ENCODE measurements at places on chromosomes 2 and 18.

DNA sequence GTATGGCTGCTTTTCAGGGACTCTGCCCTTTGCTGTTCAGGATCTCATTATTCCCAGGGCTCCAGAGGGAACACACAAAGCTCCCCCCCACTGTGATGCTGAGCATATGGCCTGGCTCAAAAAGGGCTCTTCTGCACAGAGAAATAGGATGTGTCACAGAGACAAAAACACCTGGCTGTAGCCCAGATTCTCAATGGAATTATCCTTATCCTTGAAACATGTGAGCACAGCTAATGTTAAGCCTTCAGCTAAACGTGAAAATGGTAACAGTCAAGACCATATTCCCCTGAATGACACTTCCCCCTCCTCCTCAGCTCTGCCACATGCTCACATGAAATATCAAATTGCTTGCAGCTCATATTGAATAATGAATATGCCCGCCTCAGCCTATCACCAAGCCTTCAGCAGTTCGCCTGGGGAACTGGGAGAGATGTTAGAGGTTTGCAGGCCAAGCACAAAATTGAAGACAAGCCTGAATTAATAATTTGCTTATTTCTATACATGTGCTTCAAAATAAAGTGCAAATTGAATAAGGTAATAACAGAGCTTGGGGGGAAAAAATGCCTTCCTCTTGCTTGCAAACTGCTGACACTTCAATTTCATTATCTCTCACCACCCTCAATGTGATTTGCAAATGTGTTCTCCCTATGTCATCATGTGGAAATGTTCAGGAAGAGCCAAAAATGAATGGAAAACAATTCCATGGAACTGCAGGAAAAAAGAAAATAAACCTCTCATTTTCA is 181.0 kb upstream of the HNRNPA3 start:
- peak; percentile 32 for DNase-seq

DNA sequence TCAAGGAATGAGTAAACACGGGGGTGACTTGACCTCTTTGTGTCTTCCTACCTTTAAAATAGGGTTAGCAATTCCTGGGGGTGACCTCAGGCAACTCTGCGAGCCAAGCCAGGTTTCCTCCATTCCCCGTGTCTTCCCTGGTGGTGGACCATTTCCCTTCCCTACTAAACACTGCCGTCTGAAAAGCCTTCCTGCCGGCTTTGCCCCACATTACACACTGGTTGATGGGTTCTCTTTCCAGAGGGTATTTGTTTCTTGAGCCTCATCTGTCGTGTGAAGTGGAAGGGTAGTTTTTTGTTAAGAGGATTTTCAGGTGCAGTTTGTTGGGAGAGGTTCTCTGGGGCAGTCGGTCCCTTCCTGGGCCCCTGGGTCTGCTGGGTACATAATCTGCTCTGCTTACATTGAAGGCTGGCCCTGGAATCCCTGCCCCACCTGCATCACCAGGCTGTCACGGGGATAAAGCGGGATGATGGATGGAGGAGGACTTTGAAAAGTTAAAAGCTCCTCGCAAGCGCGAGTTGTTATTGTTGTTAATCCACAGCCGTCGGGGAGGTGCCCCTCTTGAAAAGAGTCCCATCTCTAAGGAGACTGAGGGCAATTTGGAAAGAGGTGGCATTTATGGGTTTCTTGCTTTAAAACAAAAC is 175.4 kb upstream of the SPRED2 start:
- no peak for DNase-seq

GRCh38 chr2:62578803-62579640 is 73.0 kb upstream of the TMEM17 start:
- DNase-seq, result no peak

- DNase-seq, result no peak
Observed at GRCh38 chr18:9720327-9720726, 12.2 kb downstream of the RAB31 start.

GRCh38 chr2:201618744-201619662 is 24.3 kb downstream of the TMEM237 start:
- DNase-seq, result peak; percentile 56

DNA sequence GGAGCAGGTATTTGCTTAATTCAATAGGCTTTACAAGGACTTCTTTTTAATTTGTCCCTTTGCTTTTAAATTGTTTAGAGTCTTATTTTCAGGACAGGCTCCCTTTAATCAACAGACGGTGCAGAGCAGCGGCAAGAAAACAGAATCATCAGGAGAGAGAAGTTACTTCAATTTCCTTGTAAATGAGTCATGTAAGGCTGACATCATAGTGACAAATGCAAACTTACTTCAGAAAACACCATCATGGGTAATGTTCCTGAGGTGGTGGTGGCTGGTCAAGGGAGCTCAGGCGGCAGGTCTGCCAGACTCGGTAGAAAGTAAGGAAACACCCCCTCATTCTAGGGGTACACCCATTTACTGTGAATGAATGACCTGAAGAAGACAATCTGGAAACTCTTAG is 395.1 kb downstream of the FBXO15 start:
- no peak for DNase-seq

- no peak for DNase-seq
Observed at GRCh38 chr2:187527262-187527661, 27.0 kb downstream of the TFPI start.

GRCh38 chr2:132740081-132740720 is 70.2 kb upstream of the LYPD1 start:
- no peak for DNase-seq

DNA sequence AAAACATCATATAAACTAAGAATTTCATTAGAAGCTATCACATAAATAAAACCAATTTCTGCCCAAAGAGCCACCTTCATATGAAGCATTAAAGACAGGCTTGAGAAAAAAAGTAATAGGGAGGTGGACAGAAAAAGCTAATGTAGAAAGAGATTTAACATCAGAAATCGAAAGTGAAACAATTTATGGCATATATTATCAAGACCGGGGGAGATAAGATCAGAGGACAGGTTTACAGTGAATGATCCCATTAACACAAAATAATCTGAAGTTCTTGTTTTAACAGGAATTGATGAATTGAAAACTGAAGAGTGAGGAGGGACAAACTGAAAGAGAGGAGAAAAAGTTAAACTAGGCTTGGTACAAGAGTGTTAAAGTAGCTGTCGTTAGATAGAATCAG is 786.3 kb upstream of the FSHR start:
- DNase-seq, result no peak

GRCh38 chr2:197108758-197109157 is 182.3 kb upstream of the PGAP1 start:
- no peak for DNase-seq

DNA sequence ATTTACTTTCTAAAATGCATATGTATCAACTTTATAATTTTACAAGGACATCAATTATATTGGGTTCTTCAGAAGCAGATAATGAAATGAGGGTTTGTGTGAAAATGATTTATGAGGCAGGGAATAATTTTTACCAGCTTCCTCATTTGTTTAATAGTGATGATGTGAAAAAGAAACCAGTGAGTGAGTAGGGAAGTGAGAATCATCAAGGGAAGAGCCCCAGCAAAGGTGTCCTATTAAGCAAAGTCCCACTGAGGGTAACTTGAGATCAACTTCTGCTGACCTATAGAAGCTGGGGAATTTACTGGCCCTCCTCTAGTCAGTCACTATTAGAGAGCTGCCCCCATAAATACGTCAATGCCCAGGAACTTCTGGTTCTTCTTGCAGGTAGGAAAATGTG is 266.8 kb upstream of the LYPD1 start:
- DNase-seq, result no peak

DNA sequence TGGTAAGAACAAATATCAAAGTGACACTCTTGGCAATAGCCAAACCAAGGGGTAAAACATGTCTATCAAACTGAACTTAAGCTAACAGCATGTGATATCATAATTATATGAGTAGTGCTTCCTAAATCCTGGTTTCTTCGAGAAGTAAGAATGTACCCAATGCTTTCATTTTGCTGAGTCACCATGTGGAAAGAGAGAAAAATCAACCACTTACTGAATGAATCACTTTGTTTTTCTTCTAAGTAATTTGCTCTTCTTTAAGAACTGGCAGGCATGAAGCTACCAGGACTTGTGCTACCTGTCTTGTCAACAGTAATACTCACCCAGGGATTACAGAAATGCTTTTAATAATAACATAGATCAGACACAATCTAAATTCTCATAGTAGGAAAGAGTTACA is 19.0 kb upstream of the DUSP19 start:
- DNase-seq, result no peak

GRCh38 chr2:217858519-217859491 is 144.0 kb downstream of the TNS1 start:
- no peak for DNase-seq

DNA sequence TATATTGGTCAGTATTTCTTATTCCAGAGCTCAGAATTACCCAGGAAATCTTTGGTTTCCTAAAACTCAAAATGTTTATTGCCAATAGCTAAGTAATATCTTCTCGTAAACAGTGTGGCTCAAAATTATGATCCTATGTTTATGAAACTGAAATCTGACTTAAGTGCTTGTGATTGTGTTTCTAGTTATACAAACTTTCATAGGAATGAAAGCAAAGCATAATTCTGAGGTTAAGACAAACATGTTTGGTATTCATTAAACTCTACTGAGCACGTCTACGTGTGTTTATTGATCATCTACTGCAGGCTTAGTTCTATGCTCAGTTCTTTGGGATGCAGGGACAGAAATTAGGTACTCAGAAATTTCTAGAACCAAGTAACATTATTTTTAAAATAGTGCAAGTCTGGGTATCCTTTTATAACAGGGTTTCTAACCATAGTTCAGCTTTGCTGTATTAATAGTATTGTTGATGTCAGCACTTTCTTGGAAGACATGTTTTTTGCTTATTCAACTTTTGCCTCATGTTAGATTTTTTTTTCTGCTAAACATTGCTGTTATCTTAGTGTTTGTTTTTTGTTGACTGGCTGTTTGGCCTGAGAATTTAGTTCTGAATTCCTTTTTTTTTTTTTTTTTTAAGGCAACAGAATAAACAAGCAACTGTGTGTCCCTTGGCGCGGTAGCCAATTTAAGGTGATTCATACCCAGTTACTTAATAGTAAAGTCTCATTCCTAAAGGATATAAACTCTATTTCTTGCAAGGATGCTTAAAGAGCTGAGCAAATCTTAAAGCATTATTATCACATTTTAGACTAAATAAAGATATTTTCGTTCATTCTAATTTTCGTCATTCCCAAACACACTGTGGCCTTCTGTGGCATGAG is 31.3 kb downstream of the PTPRM start:
- DNase-seq, result no peak

DNA sequence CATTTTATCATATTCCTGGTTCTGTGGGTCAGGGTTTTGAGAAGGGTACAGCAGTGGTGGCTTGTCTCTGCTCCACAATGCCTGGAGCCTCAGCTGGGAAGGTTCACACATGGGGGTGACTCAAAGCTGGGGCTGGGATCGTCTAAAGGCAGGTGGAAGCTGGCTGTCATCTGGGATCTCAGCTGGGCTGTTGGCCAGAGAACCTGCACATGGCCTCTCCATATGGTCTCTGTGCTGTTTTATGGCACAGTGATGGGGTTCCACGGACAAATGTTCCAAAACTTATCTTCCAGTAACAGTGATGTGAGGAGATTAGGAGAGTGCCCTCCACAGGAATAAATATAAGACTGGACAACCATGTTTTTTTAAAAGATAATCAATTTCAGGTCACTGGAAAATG is 191.4 kb downstream of the SS18 start:
- no peak for DNase-seq

DNA sequence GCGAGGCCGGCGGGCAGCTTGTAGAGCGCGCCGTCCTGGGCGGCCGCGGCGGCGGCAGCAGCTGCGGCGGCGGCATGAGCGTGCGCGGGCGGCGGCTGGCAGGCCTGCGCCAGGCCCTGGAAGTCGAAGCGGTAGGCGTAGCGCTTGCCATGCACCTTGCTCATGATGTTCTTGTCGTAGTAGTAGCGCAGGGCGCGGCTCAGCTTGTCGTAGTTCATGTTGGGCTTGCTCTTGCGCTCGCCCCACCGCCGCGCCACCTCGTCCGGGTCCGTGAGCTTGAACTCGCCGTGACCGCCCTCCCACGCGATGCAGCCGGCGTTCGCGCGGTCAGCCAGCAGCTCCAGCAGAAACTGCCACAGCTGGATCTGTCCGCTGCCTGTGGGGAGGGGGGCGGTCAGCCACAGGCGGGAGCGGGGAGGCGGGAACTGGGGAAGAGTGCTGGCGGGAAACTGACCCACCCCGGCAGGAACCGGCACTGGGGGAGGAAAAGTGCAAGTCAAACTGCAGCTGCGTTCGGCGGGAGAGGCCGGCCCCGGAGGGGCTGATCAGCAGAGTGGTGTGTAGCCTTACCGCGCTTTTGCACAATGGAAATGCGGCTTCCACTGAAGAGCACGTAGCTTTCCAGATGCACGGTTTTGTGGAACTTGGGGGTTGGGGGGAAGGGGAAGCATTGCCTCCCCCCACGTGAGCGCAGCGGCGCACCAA is 3.0 kb downstream of the FEV start:
- no peak for DNase-seq

GRCh38 chr18:41004324-41004723 is 950.7 kb upstream of the PIK3C3 start:
- DNase-seq, result no peak

DNA sequence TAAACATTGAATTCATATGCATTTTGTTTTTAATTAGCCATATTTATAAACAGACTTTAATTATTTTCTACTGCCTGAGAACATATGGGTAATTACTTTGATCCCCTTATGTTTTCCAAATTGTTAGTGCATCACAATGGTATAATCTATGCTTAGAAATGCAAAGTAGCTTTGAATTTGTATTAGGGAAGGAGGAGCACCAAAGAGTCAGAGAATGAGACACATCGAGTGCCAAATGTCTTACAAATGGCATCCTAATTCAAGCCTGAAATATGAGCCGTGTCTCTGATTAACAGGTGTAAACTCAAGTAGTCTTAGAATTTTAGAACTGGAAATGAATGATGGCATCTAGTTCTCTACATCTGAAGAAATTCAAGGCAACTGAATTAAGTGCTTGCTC is 8.7 kb upstream of the HNMT start:
- DNase-seq, result no peak

Measured in COR-L47 (cell line).